Stimulated activated CD4-positive, alpha-beta T cell treated with anti-CD3 and anti-CD28 coated beads, TNF-alpha, amount 100 ng/mL, for 1 hour (primary cell): ENCODE measurements at places on chromosomes 1 and 21.

- no peak for DNase-seq
Measured at GRCh38 chr1:219926363-219926998, 1.9 kb downstream of the SLC30A10 start.

GRCh38 chr1:242196101-242196500 lies 197.2 kb upstream of the MAP1LC3C start:
- no peak for DNase-seq

DNA sequence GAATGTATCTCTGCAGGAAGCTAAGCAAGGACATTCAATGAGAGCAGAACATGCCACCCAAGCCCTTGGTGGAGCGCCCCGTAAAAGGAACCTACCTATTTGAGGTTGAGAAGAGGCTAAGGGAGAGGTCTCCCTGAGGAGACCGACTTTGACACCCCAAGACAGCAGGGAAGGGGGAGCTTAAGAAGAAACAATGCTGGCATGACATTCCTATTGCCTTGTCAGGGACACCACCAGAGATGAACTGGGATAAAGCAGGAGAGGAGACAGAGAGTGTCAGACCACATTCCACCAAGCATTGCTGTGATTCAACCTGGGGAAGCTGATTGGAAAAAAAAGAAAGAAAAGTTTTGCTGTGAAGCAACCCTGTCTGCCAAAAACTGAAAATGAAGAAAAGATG lies 13.3 kb upstream of the S100A2 start:
- DNase-seq: no peak

GRCh38 chr1:12114916-12115315 lies 51.8 kb downstream of the TNFRSF8 start:
- no peak for DNase-seq

DNA sequence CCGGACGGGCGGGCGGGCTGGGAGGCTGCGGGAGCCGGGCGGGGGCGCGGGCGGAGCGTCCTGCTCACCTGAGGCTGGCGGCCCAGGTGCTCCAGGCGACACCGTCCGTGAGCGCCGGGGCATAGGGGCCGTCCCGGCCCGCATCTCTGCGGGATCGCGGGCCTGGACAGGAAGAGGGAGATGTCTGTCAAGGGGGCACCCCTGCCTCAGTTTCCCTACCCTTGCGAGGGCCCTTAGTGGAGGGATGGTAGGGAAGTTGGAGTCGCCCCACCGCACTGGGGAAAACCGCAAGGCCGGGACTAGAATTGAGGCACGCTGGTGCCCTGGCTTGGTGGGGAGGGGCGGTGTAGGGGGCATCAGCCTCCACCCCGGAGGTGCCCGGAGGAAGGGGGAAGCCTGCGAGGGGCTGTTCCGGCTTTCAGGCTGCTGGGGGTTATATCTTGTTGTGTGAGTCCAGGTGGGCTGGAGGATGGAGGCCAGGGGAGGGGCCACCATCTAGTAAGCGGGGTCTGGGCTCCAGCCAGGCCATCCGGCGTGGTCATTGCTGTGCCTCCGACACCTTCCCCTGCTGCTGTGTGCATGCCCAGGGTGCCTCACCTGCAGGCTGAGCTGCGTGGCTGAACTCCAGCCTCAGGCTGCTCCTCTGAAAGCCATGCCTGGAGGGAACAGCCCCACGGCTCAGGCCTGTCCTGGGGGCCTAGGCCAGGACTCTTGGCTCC lies 580 bp downstream of the VWA1 start:
- no peak for DNase-seq

GRCh38 chr1:172781513-172782140 lies 122.7 kb downstream of the FASLG start:
- no peak for DNase-seq

DNA sequence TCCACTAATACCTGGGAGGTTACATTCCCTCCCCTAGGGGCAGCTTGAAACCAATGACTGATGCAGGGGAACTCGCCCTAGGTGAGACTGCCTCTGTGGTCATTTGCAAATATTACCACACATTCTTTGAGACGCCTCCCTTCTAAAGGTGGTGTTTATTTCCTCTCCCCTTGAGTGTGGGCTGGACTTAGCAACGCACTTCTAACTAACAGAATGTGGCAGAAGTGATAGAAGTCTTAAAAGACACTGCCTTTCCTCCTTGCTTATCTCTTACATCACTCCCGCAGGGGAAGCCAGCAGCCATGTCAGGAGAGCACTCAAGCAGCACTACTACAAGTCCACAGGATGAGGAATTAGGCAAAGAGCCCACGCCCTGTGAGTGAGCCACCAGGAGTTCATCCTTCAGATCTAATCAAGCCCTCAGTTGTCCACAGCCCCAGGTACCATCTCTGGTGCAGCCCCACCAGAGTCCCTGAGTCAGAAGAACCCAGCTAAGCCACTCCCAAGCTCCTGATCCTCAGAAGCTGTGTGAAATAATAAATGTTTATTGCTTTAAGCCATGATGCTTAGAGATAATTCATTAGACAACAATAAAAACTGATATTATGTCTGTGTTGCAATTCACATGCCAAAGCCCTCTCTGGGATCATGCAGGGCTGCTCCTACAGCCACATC lies 14.8 kb upstream of the MATN1 start:
- no peak for DNase-seq

DNA sequence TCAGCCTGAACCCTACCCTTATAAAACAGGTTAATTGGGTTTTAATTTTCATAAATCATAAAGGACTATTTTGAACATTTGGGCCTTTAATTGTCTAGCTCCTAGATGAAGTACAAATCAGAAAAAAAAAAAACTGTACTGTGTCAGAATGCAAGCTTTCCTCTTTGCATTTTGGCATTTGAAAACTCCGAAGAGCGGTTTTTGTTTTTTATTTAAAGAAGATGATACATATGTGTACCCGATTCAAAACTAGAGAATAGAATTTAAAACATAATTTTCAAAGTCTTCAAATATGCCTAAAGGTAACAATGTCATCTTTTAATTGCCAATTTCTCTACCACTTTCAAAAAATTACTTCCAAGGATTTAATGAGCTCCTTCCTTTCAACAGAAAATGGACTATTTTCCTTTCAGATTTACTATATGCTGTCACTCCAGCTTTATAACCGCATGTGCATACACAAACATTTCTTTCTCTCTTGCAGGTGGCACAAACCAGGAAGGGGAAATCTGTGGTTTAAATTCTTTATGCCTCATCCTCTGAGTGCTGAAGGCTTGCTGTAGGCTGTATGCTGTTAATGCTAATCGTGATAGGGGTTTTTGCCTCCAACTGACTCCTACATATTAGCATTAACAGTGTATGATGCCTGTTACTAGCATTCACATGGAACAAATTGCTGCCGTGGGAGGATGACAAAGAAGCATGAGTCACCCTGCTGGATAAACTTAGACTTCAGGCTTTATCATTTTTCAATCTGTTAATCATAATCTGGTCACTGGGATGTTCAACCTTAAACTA lies 33.7 kb downstream of the MRPL39 start:
- DNase-seq: no peak
